ENCODE measurements at places on chromosomes 7 and 10.

- DNase-seq = no peak
Observed at GRCh38 chr7:124800386-124800785, 34.8 kb upstream of the GPR37 start.

- DNase-seq = no peak
Observed at GRCh38 chr7:13991791-13992595, 2.5 kb upstream of the ETV1 start.

DNA sequence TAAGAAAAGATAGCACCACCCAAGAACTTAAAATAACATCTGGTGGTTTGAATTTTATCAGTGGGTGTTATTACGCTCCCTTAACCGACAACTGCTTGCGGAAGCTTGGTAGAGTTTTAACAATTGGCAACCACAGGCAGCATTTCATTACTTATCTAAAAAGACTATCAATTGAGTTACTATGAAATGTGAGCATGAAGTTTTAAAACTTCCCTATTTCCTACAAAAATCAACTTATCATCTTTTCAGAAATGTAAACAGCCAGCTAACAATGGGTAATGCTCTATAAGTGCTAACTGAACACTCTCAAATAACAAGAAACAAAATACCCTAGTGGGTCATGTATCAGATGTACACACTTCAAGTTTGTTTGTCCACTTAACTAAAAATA, 68.8 kb downstream of the OSBPL3 start:
- DNase-seq = no peak

DNA sequence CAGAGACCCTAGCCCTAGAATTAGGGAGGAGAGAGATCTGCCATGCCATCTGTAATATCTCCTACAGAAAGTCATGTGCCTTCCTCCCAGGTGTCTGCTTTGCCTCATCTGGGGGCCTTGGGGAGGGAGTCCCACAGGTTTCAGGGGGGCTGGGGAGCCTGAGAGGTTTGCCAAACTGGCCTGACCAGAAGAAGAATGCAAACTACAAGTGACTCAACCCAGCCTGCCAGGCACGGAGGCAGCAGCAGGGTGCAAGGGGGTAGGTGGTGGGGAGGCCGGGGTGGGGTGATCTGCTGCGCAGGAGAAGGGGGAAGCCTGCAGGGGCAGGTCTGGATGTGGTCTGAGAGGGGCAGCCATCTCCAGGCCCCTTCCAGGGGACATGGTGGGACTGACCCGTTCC, 9.6 kb upstream of the TRIM8 start:
- DNase-seq = no peak

- DNase-seq = no peak
Observed at GRCh38 chr10:102653060-102653459, 8.8 kb downstream of the TRIM8 start.

DNA sequence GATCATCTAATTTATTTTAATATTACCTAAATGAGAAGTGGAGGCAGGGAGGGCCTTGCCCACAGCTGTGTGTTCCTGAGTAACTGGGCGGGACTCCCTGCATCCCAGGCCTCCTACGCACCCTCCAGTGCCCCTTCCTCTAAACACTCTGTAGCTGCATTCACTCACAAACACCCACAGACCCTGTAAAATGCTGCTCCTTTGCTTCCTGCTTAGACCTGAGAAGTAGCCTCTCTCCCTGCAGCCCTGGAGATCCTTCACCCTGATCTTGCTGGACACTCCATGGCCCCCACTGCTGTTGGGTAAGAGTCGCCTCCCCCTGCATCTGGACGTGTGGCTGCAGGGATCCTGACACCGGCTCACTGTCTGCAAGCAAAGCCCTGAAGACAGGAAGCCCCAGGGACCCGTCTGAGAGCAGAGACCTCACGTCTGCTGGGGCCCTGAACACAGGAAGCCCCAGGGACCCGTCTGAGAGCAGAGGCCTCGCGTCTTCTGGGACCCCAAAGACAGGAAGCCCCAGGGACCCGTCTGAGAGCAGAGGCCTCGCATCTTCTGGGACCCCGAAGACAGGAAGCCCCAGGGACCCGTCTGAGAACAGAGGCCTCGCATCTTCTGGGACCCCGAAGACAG, 589.8 kb downstream of the DNAJB6 start:
- DNase-seq = peak; percentile 6

- no peak for DNase-seq
Observed at GRCh38 chr10:58384095-58384494, 1.1 kb upstream of the TFAM start.

- DNase-seq = no peak
Observed at GRCh38 chr7:101167645-101168411, 2.5 kb upstream of the VGF start.

- DNase-seq = no peak
Observed at GRCh38 chr7:93046641-93047040, 71.1 kb downstream of the SAMD9 start.

DNA sequence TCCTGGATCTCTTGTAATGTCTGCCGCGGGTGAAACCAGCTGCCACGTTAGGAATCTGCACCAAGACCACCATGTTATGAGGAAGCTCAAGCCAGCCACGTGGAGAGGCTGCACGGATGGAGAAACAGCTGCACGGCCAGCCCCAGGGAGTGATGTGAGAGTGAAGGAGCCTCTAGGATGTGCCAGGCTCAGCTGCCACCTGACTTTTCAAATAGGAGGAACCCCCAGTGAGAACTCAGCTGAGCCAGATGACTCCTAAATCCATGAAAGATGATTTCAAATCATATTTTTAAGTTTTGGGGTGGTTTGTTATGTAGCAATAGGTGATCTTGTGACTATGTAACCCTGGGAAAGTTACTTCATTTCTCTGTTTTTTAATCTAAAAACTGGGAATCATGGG, 71.7 kb downstream of the PRKAG2 start:
- no peak for DNase-seq

- DNase-seq = no peak
Observed at GRCh38 chr7:36456138-36456537, 66.5 kb downstream of the ANLN start.

DNA sequence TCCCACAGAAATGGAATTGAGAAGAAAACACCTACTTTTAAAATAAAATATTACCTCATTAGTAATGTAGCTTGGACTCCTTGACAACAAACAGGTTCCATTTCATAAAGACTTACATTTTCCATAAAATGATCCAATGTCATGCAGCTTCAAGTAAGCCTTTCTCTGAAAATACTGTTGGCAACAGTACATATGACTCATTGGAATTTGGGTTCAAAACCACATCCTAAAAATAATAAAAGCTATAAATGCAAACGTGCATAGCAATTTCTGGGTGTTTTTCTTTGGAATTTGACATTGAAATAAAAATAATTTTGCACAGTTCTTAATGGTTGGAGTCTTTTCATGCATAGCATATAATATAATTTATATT, 47.9 kb downstream of the FHIP2A start:
- no peak for DNase-seq

DNA sequence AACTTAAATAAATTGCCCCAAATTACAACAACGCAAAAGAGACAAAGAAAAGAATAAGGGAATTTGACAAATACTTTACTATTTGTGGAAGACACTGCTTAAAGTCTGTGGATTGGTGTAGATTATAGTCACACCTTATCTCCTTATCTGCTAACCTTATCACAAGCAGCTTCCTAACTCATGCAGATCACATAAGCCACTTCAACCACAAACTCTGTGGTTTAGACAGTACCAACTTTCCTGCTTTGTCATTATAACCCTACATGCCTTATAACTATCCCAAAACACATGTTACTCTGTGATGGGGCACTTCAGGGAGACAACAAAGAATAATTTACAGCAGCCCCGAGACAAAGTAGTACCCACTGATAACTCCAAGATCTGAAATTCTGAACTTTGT, 41.5 kb upstream of the PPP3CB start:
- DNase-seq = no peak

GRCh38 chr10:70115948-70116682, 16.5 kb downstream of the AIFM2 start:
- no peak for DNase-seq

GRCh38 chr7:72019436-72019835, 392.7 kb downstream of the CALN1 start:
- no peak for DNase-seq

DNA sequence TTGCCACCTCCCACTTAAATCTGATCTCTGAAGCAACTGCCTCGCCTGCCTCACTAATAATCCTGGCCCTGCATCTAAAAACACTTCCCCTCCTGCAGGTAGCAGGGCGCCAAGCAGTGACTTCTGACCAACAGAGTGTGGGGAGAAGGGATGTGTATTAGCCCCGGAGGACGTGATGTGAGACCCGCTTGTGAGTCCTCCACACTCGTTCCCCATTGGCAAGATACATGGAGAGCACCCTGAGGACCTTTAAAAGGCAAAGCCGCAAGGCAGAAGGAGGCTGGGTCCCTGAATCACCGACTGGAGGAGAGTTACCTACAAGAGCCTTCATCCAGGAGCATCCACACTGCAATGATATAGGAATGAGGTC, 6.1 kb upstream of the PILRA start:
- no peak for DNase-seq

GRCh38 chr7:43513251-43513650, 69.7 kb upstream of the STK17A start:
- DNase-seq = no peak

DNA sequence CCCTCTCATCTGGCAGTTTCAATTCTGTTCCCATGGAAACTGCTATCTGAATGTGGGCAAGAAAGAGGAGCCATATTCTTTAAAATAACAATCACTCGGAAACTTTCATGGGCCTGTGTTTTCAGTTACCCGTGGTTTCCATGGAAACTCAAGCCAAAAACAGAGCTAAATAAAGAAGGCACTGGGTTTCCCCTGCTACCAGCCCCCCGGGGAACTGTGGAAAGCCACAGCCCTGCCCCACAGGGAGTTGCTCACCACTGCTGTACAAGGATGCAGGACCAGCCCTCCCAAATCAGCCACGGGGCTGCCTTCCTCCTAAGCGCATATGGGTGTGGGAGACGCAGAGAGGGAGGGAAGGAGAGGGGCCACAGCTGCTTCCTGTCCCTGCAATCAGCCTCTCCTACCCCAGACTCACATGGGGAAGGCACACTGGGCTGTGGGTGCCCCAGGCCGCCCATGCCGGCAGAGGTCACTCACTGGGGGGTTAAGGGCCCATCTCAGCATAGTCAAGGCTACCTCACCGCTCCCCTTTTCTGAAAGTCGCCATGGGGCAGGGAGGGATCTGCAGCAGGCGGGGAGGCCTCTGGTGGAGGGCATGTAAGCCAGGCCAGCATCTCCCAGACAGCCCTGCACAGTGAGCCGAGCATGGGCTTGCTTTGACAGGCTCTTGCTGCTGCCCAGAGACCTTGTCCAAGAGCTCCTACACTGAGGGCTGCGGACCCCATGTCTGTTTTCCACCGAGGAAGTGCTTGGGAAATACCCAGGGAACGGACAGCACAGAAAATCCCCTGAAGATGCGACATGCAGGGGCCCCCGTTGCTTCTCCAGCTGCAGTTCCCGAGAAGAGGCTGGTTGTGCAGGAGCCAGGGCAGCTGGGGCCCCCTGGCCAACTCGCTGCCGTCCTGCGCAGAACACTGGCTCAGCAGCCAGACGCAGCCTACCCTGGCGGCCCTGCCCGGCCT, 157.3 kb upstream of the PPP2R2D start:
- no peak for DNase-seq

DNA sequence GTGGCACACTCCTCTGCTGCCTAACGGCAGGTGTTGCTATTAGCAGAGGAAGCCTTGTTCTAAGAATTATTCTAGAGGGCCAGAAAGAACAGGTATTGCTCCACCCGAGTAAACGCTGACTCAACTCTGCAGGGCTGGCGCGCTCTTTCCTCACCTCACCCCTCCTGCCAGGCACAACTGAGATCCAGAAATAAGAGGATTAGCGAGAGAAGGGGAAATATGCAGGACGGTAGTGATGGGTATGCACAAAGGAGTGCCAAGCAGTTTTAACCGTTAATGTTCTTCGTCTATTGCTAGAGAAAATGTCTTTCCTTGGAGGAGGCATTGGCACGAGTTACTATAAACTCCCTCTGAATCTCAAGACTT, 369 bp upstream of the SCIN start:
- DNase-seq = no peak

DNA sequence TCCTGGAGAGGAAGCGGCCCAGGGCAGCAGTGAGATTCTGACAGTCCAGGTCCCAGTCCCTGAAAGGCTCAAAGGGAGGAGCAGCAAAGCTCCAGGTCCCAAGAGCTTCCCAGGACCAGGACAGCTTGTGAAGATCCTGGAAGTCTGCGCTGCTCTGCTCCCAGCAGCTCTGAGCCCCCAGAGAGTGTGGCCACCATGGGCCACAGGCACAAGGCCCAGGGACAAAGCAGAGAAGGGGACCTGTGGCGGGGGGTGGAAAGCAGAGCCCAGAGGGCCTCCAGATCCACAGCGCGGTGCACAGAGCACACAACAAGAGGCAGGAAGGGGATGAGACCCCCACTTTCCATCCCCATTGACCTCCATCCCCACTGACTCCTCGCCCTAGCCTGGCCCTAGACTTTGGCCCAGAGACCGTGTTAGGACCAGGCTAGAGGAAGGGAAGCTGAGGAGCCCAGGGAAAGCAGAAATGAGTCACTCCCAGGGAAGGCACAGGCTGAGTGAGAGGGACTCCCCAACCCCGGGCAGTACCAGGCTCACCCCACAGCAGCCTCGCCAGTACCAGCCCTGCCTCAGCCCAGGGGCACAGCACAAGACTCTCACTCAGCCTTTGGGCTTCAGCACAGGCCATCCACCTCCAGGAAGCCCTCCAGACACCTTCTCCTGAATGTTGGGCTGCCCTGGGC, 75.5 kb downstream of the GRID1 start:
- DNase-seq = no peak

- DNase-seq = no peak
Observed at GRCh38 chr10:92712016-92712889, 22.5 kb downstream of the HHEX start.

All from activated naive CD4-positive, alpha-beta T cell treated with anti-CD3 and anti-CD28 coated beads, Interleukin-2, amount 50 U/mL, for 72 hours (primary cell).